Glutamatergic neuron (in vitro differentiated cells): ENCODE measurements at places on chromosomes 2 and 18. TPM values are rescaled to one million over a fixed set of nuclear protein-coding genes. Genes with fewer than 3 reads are reported as not detected.

GRCh38 chr2:203959265-203959664 is 22.7 kb downstream of the ICOS start:
- H3K4me1 ChIP-seq: no peaks in the 10 kb centered on the region
- H3K4me3 ChIP-seq: no peak overlapping the region
- no peak overlapping the region for H3K27ac ChIP-seq
- no peaks in the 10 kb centered on the region for H3K27me3 ChIP-seq
- no peaks in the 10 kb centered on the region for H3K36me3 ChIP-seq
- DNase-seq: no peak

- no peak overlapping the region for H3K27ac ChIP-seq
- no peaks in the 10 kb centered on the region for H3K36me3 ChIP-seq
- DNase-seq: no peak
Observed at GRCh38 chr2:150358468-150358807, 129.0 kb downstream of the RND3 start.

- no peaks in the 10 kb centered on the region for H3K36me3 ChIP-seq
- peaks cover 33% of the 10 kb centered on the region for H3K4me1 ChIP-seq
- peak overlapping the region; percentile 92 for H3K27ac ChIP-seq
- no peak overlapping the region for H3K4me3 ChIP-seq
Observed at GRCh38 chr18:8948011-8948410, 154.5 kb upstream of the NDUFV2 start.

GRCh38 chr2:24269265-24269664 is 91.1 kb downstream of the ITSN2 start:
- no peaks in the 10 kb centered on the region for H3K36me3 ChIP-seq
- H3K4me3 ChIP-seq: no peak overlapping the region
- no peaks in the 10 kb centered on the region for H3K4me1 ChIP-seq

Gene LBH
- total RNA-seq: 112 TPM

Gene ERMN
- not detected for total RNA-seq
